T-helper 1 cell treated with Interleukin-12 subunit alpha and Interleukin-12 subunit beta and Interleukin-4 antibody, amounts not matched to agents 30 ng/mL and 1 ng/mL, for 36 hours (primary cell): ENCODE measurements at places on chromosomes 4 and X. TPM values are rescaled to one million over a fixed set of nuclear protein-coding genes. Genes with fewer than 3 reads are reported as not detected.

The CLDN2 gene
- total RNA-seq = not detected in 2 replicates

The PLP1 gene
- total RNA-seq = not detected in 2 replicates

The FAM47A gene
- not detected in 2 replicates for total RNA-seq

The ABRAXAS1 gene
- 7.5 and 9.2 TPM in 2 replicates for total RNA-seq

The SPANXN3 gene
- total RNA-seq = not detected in 2 replicates

The LIMCH1 gene
- not detected in 2 replicates for total RNA-seq

The PAQR3 gene
- total RNA-seq = 14.9 and 17.0 TPM in 2 replicates

The CCDC120 gene
- total RNA-seq = 6.5 and 8.3 TPM in 2 replicates

The CHRNA9 gene
- total RNA-seq = not detected in 2 replicates

The CXCL3 gene
- total RNA-seq = 0.12 TPM in 1 of 2 replicates, not detected in the other

The RS1 gene
- not detected in 2 replicates for total RNA-seq

The ANOS1 gene
- total RNA-seq = not detected in 2 replicates

The USP17L27 gene
- not detected in 2 replicates for total RNA-seq

The GUCY1B1 gene
- 0.07 and 0.15 TPM in 2 replicates for total RNA-seq

The OTC gene
- total RNA-seq = not detected in 2 replicates

The GSX2 gene
- total RNA-seq = not detected in 2 replicates

The POLN gene
- 7.6 and 9.4 TPM in 2 replicates for total RNA-seq

The GPR173 gene
- not detected in 2 replicates for total RNA-seq

The CT83 gene
- total RNA-seq = not detected in 2 replicates
